ENCODE measurements at places on chromosomes 6 and 20.
A peak's percentile ranks its signal among the peaks of the same experiment; 100 is the strongest.

- DNase-seq = no peak
These were observed 490.6 kb downstream of the DHX35 start for GRCh38 chr20:39452583-39453340.

DNA sequence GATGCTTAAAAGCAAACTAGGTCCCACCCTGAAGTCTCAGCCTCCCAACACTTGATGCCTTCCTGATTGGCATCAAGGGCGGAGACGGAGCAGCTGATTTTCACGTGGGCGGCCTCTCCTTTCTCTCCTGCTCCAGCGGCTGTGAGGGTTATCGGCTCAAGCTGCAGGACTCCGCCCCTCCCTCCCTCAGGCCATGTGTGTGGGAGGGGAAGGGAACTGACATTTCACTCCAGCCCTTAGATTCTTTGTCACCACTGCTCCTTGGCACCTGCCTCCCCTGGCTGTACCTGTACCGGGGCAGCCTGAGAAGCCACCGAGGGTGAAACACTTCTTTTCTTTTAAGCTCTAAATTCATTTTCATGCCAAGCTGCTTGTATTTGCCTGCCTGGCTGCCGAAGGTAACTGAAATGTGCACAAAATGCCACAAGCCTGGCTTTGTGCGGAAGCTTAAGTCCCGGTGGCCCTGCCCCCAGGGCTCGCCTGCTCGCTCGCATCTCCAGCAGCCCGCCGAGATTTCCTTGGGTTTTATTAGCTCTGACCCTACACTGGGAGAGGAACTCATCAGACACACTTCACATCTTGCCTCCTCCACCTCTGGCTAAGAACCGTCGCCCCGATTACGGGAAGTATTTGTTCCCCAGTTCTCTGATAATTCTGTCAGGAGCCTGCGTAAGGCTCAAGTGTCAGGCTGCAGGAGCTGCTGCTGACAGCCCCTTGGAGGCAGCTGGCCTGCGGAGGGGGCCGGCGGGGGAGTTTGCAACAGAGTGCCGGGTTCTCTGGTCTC is 9.6 kb upstream of the CPNE5 start:
- no peak for DNase-seq

DNA sequence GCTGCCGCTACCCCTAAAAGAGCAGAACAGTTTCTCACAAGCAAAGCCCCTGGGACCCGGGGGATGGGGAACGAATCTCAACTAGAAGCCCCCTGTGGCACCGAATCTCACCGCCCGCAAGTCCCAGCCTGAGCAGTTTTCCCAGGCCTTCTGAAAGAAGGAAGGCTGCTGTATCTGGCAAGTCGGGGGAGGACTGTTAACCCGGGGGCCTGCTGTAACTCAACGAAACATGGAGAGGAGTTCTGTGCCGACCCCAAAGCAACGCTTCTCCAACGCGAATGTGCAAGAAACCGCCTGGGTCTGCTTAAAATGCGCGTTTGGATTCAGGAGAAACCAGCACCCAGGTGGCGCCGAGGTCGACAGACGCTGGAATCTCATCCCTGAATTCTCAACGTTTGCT is 34.2 kb downstream of the DLL1 start:
- DNase-seq = no peak

GRCh38 chr6:31663961-31664789 is 622 bp downstream of the GPANK1 start:
- no peak for DNase-seq

GRCh38 chr20:1526310-1526709 is 31.2 kb downstream of the SIRPD start:
- DNase-seq = no peak

- DNase-seq = no peak
These were observed 455.9 kb upstream of the MARCKS start for GRCh38 chr6:113401231-113401630.

GRCh38 chr20:56981301-56981700 is 285.1 kb downstream of the BMP7 start:
- DNase-seq = no peak

GRCh38 chr6:149235130-149235561 is 82.4 kb upstream of the TAB2 start:
- no peak for DNase-seq

DNA sequence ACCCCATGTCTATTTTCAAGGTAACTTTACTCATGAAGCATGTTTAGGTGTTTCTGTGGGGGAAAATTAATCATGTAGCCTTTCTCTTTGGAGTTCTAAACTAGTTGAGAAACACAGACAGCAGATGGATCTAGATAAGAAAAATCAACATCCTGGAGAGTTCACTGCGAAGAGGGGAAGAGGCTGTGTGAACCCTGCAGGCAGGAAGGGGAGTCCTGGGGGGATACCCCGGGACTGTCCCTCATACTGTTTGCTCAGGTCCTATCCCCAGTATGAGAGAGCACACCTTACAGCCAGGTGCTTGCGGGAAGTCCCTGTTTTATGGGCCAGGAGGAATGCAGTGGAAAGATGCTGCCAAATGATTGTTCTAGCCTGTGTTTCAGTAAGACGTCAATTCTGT is 32.7 kb downstream of the CHMP4B start:
- DNase-seq = no peak

DNA sequence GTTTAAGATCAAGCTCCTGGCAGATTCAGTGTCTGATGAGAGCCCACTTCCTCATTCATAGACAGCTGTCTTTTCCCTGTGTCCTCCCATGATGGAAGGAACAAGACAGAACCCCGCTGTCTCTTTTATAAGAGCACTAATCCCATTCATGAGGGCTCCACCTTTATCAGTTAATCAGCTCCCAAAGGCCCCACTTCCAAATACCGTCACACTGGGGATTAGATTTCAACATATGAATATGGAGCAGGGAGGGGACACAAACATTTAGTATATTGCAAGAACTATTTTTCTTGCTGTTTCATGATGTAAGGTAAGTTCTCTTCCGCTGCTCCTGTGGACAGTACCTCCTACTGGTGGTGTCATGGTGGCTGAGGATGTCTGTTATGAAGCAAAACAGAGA is 158.3 kb upstream of the IRAK1BP1 start:
- no peak for DNase-seq

DNA sequence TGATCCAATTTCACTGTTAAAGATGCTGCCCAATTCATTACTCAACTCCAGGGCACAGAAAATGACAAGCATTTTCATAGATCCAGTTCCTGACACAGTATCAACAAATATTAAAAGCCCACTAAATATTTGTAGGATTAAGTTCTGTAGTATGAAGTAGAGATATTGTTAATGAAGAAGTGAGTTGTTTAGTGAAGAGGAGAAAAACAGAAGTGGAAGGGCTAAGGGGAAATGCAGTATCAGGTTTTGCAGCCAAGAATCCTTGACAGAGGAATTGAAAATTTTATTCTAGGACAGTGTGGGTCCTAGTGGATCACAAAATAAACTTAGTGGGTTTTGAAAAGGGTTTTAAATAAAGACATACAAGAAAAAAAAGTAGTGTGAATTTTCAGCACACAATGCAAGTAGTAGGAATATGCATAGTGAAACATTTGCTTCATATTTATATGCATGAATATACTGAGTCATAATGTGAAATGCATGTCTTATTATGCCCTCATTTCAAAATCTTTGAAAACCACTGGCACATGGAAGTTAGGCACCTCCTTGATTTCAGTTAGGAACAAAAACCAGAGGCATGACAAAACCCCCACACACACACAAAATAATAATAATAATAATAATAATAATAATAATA is 338.6 kb downstream of the KHDRBS2 start:
- DNase-seq = no peak

- DNase-seq = no peak
These were observed 71.5 kb downstream of the PSMG4 start for GRCh38 chr6:3330199-3330598.

DNA sequence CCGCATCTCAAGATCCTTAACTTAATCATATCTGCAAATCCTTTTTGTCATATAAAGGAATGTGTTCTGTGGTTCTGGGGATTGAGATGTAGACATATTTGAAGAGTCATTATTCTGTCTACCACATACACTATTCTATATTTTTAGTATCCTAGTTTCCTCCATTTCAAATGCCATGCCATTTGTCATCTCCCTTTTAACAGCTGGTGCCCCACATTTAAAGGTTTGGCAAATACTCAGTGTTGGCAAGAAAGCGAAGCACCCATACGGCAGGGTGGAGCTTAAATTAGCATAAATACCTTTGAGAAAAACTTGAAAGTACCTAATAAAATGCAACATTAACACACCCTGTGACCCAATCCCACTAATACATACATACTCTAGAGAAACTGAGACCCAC is 31.7 kb downstream of the PAK5 start:
- no peak for DNase-seq

GRCh38 chr6:128230267-128230989 is 290.0 kb downstream of the PTPRK start:
- DNase-seq = no peak

DNA sequence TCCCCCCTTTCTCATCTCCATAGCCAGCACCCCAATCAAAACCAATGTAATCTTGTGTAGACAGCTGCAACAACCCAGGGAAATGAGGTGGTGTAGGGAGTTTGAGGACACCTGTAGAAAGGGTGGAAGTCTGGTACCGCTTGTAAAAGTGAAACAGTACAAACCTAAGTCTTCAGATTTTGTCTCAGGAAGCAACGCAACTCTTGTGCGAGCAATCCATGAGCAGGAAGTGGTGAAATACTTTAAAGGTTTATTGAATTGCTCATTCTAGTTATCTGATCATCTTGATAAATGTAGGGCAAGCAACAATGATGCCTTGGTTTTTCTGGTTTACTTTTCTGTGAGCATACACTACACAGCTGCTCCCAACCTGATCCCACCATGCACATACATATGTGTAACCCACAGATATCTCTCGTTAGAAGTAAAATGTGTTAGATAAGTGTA is 71.1 kb upstream of the THEMIS start:
- DNase-seq = peak; percentile 11

DNA sequence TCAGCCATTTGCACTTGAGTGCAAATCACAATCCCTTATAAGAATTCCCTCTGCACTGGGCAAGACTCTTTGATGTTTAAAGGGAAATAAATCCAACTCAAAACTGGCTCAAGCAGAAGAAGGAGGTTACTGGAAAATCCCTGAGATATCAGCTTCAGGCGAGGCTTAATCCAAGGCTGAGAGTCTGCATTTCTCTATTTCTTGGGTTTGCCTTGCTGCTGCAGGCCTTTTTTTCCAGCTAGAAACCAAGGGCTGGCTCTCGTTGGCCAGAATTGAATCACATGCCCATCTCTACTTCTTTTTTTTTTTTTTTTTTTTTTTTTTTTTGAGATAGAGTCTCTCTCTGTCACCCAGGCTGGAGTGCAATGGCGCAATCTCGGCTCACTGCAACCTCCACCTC is 11.7 kb downstream of the HCK start:
- DNase-seq = no peak

DNA sequence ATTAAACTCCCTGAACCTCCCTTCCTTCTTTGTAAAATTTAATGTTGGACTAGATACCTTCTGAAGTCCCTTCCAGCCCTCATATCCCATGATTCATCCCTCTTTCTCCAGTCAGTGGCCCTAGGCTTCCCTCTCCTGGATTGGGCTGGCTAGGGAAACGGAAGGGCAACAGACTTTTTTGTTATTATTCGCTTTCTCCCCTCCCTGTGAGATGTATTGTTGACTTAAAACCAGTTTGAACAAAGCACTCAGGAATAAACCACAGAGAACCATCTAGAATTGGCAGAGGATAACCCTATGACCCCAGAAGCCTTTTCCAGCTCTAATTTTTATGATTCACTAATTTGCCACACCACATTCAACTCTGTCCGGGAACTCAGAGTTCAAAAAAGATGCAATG is 239.7 kb upstream of the SUPT3H start:
- DNase-seq = no peak

DNA sequence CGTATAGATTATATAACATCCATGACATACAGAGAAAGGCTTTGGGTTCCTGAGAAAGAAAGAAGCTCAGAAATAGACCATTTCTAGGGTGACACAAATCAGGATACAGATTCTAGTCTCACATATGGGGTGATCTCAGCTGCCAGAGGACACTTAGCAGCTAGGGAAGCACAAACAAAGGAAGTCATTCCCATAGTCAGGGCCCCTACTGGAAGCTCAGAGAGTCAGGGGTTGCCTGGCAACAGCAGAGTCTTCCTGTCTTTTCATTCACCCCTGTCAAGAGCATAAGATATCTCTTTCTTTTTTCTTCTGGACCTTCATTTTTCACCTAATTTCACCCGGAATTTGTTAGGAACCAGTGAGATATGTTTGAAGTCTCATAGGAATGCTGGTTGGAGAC is 81.9 kb upstream of the IYD start:
- no peak for DNase-seq

- no peak for DNase-seq
These were observed 61.0 kb upstream of the CDH4 start for GRCh38 chr20:61191096-61191495.

DNA sequence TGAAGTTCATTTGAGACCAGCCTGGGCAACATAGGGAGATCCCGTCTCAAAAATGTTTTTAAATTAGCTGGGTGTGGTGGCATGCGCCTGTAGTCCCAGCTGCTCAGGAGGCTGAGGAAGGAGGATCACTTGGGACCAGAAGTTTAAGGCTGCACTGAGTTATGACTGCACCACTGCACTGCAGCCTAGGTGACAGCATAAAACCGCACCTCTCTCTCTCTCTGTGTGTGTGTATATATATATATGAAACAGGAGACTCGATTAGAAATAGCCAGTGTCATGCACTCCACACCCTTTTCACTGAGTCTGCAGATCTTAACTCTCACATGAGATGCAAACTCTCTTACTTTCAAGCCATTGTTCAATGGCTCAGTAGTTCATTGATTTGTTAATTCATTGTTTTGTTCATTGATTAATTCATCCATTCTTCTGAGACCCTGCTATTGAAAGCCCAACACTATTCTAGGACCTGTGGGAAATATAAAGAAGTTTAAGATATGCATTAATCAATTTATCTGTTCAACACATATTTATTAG is 52.4 kb upstream of the MRPS10 start:
- DNase-seq = no peak

GRCh38 chr20:16518784-16519084 is 54.5 kb downstream of the KIF16B start:
- no peak for DNase-seq

DNA sequence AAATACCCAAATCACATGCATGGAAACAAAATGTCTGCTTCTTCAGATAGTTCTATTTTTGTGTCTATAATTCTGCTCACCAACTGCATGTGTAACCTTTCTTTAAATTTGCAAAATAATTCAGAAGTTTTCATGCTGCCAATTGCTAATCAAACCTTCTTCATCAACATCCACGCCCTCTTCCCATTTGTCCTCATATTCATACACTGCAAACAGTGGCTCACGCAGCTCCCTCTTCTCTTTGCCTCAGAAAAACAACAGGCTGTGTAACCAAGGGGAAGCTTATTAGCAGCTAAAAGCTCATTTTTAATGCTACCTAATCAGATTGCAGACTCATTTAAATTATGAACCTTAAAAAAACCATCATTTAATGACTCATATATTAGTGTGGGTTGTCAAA is 555.0 kb upstream of the EPHA7 start:
- DNase-seq = no peak

DNA sequence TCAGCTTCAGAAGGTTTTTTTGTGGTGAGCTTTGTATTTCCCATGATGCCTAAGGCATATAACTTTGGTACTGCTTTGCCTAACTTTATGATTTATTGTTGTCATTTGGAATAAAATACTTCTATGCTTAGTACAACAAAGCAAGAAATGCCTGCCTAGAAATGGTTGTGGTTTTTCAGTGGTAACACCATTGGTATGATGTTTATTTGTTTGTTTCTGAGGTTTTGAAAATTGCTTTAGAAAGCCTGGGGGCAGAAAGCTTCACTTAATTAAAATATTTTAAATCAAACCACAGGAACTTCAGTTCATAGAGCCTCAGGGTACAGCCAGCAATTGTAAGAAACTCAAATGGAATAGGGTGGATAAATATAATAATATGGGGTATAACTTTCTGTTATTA is 351.2 kb upstream of the MAP3K7 start:
- DNase-seq = no peak
